ENCODE measurements at places on chromosomes 16 and 17.

GRCh38 chr16:27852116-27852515, 211.4 kb downstream of the GSG1L start:
- DNase-seq = no peak

- DNase-seq = no peak
Measured at GRCh38 chr16:27822996-27823395, 240.5 kb downstream of the GSG1L start.

DNA sequence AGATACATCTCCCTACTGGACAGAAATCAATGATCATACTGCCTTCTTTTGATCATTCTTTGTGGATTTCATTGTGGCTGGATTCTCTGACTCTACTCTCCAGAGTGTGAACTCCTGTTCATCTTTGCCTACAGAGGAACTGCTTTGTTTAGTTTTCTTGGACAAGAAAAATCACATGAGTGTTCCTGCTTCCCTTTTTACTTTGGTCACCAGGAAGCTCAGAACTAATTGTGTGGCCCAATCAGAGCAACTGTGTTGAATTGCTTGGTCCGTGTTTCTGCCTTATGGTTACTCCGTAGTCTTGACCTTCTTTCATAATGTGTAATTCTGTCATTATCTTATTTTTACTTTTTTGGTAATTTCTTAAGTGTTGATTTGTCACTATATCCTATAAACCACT, 97.0 kb downstream of the MAF start:
- no peak for DNase-seq

DNA sequence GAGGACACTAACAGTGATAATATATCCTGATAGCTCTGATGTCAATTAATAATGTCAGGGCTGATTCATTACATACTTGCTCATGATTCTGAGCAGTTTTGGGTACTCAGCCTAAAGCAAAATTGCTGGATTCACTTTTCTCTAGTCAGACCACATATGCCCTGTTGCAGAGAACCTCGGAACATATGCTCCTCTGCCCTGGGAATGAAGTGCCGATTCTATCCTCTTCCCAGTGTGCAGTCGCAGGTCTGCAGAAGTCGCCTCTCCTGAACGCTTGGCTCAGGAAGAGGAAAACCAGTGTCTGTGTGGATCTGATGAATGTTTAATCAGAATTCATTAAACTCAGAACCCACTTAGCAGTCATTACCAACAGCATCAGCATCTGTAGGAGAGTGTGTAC, 34.5 kb downstream of the ABCC12 start:
- DNase-seq = no peak

DNA sequence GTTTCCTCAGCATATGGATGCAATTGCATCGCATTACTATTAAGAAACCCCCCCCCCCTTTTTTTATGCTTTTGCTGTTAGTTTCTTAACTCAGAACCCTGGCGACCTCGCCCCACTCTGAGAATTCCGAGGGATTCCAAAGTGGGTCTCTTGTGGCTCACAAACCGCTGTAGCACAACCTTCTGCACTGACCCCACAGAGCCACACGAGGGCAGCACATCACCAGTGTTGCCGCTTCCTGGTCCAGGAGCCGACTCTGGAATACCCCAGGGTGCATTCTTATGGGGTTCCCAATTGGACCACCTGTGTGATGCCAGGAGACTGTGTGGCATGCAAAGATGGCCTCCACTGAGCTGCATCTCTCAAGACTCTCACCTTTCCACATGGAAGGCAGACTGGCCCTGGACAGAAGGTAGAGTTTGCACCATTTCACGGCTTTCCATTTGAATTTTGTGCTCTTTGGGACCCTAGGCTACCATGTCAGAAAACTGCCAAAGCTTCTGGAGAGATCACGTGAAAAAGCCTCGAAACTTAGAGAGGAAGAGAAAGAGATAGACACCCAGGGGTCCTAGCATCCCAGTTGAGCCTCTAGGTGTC, 432.7 kb upstream of the ASIC2 start:
- DNase-seq = no peak

DNA sequence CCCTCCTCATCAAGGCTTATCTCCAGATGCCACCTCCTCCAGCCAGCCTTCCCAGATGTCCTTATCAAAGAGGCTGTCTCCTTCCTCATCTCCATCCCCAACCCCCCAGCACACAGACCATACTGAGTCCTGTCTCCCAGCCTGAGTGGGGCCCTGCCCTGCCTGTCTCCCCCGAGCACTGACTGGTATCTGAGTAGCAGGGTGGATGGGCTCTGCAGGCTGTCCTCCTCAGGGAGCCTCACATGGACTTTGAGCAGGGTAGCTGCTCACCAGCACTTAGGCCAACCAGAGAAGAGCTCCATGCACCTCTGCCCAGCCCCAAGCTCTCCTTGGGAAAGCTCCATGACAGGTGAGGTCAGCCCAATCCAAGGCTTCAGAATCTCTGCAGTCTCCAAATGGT, 20.0 kb upstream of the ITGA3 start:
- no peak for DNase-seq

GRCh38 chr16:62445909-62446308, 409.7 kb upstream of the CDH8 start:
- no peak for DNase-seq

DNA sequence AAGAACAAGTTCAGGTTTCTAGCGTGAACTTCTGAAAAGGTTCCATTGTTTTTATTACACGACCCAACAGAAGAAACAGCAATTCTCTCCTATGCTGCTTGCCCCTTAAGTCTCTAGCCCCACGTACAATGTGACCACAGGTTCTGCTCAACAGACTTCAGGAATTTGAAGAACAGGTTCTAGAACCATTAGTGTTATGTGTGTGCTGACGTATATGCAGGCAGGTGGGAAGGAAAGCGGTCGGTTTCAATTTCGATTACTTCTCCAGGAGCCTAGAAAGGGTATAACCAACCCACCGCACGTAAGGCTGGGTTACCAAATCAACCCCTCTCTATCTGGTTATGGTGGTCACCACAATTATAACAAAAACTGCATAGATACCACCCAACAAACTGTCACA, 39.4 kb downstream of the XPO6 start:
- DNase-seq = no peak

DNA sequence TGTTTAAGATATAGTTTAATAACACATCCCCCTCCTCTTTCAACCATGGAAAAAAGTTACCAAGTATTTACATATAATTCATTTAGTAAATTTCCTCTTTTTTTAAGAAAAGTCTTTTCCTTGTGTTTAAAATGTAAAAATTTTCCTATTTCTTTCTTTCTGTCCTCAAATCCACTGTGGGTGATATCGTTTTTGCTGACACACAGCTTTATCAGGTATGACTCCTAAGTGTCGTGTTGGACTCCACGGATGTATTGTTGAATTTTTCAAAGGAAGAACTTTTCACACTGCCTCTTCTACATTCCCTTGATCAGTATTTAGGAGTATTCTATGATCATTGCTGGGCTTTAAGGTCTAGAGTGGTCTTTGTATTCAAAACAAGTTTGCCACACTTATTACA, 33.1 kb downstream of the CYLD start:
- no peak for DNase-seq

DNA sequence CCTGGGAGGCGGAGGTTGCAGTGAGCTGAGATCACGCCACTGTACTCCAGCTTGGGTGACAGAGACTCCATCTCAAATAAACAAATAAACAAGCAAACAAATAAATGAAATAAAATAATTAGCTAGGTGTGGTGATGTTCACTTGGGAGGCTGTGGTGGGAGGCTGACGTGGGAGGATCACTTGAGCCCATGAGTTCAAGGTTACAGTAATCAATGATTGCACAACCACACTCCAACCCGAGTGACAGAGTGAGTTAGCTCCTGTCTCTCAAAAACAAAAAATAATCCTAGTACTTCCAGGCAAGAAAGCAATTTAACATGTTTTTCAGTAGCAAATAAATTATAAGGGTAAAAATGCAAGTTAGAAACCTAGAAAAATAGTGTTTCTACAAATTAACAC, 26.4 kb downstream of the CFDP1 start:
- DNase-seq = no peak

DNA sequence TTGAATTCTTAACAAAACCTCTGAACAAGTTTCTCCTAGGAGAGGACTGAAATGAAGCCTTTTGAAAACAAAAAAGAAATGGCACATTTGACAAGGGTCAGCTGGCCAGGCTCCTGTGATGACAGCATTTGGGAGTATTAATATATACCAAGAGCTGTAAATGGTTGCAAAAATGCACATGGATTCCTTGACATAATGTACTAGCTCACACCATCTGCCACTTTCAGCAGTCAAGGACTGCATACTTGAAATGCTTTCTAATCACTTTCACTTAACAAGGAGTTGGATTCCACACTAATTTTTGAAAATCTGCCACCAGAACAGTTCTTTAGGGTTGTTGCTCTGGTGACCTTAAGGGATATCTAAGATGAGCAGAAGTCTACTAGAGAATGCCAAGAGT, 236.7 kb upstream of the TOX3 start:
- DNase-seq = no peak

All from T-helper 1 cell (primary cell).